ENCODE measurements at places on chromosomes 3 and 15. TPM values are rescaled to one million over a fixed set of nuclear protein-coding genes. Genes with fewer than 3 reads are reported as not detected.

C3orf85 gene
- total RNA-seq, result not detected

C3orf80 gene
- not detected for total RNA-seq

GATA2 gene
- total RNA-seq, result not detected

FRMD4B gene
- 7.7 TPM for total RNA-seq

GPR149 gene
- not detected for total RNA-seq

C3orf33 gene
- 0.60 TPM for total RNA-seq

ESYT3 gene
- 0.18 TPM for total RNA-seq

GRCh38 chr3:184448321-184449160 lies 68.7 kb downstream of the CHRD start:
- no peak for DNase-seq

DNA sequence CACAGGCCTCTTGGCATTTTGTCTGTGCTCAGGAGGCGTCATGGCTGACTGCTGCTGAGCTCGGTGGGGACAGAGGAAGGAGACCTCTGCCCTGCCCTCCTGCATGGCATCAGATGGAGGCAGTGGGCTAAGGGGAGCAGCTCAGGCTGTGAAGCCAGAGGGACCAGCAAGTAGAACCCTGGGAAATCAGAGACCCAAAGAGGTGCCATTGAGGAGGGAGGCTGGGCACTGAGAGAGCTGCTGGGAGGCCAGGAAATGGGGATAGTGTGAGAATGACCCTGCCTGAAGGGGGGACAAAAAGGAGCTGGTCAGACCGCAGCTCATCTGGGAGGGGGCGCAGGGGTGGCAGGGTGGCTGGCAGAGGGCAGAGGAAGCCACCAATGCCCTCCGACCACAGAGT lies 136.8 kb downstream of the FBLN2 start:
- DNase-seq, result no peak

DNA sequence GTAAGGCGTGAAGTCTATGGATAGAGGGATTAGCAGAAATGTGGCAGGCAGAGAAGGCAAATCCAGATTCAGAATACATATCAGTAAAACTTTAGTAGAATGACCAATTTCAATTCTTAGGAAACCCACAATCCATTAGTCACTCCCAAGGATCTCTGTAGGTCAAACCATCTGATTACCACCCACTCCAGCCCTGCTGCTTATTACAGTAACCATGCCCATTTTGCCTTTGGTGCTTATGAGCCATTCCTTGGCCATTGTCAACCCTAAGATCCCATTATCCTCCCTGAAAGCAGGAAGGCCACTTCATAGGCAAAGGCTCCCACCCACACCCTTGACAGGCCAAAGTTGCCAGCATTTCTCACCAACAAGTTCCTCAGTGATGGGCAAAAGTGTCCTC lies 5.1 kb upstream of the KLHL40 start:
- DNase-seq, result no peak

DNA sequence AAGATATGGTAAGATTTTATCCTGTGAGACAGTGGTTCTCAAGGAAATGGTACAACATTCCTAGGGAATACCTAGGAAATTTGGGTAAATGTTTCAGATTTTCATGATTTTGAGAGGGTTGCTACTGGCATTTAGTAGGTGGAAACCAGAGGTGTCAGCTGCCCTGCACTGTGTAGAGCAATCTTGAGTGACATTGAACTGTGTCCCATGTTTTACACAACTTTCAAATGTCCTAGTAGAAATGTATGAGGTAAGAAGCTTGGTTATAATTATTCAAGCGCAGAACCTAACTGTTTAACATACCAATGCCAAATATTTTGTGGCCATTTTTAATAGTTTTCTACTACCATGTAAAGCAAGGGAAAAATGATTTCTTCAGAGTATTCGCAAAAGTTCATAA lies 120.4 kb downstream of the GADL1 start:
- no peak for DNase-seq

- no peak for DNase-seq
Observed at GRCh38 chr3:70393881-70394612, 81.6 kb upstream of the MDFIC2 start.

GRCh38 chr3:167958141-167958540 lies 137.6 kb downstream of the GOLIM4 start:
- no peak for DNase-seq

- no peak for DNase-seq
Observed at GRCh38 chr3:50165910-50166538, 10.9 kb downstream of the SEMA3F start.

- no peak for DNase-seq
Observed at GRCh38 chr3:55077726-55078125, 149.9 kb upstream of the LRTM1 start.

DNA sequence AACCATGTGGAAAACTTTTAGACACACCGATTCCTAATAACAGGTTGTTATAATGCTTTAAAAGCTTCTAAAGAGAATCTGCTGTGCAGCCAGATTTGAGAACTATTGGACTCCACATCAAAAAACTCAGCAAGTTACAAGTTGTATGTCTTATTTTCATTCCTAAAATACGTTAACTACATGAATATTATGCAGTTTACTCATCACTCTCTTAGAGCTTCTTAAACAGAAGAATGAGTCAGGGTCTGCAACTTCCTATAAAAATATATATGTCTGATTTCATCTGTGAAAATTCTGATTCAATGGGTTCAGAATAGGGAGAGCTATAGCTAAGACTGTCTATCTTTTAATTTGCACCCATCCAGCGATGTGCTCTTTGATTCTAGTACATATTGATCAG lies 244.2 kb upstream of the EPHA3 start:
- DNase-seq, result no peak

DNA sequence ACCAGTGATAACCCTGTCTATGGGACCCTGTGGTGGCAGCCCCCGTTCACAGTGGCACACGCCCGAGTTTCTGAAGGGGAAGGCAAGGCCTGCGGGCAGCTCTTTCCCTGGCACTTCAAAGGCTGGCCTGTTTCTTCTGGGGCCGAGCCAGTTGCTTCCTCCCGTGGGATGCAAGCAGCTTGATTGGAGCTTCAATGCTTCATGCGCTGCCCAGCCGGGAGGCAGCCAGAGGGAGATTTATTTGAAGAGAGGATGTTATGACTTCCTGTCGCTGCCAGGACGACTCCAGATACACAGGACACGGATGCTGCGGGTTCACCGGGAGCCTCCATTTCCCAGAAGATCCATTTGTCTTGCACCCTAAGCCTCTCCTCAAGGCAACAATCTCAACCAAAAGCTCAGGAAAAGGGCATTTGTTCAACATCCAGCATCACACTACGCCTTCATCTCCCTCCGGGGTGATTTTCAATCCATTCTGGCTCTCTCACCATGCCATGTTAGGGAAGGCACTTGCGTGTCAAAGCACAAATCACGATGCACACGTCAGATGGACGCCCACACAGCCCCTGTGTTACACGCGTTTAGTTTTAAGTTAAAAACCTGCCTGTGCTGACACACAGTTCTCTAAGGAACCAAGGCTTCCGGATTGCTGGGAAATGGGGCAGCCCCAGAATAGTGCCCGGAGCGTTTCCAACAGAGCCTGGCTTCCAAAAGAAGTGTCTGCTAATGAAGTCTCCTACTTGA lies 330.2 kb downstream of the OCA2 start:
- DNase-seq, result no peak

DNA sequence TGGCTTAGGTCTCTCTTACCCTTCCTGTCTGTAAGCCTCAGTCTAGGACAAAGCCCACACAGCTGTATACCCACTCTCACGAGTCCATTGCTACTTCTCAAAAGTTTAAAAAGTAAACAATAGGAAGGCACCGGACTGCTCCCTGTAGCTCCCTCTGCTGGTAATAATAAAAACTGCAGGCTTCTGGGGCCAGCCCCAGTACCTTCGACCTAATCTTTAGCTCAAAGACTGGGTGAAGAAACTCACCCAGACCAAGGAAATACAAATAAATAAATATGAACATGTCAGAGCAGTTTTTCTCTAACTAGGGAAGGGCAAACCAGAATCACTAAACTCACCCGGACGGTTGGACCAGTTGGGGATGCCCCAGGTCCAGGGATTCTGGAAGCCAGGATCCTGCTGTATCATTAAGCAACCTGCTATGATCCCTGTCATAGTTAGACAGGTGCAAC lies 5.0 kb downstream of the FAM219B start:
- DNase-seq, result peak; percentile 76

GRCh38 chr3:51698209-51698608 lies 8.7 kb upstream of the GRM2 start:
- DNase-seq, result no peak

DNA sequence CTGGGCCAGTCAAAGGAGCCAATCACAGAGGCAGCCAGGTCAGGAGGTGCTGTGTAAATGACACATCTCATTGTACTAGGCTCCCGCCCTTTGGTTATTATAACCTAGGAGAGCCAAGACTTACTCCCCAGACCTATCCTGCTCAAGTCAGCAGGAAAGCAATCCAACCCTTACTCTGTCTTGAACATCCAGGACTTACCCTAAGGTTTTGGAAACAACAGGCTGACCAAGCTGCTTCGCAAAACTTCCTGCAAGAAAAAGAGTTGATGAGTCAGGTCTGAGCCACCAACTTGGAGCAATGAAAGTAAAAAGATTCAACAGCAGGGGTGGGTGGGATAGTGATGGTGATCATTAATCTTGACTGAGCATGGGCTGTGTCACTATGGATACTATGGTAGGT lies 144.4 kb downstream of the MYLK start:
- DNase-seq, result no peak

GRCh38 chr15:81387621-81388435 lies 13.8 kb upstream of the TMC3 start:
- DNase-seq, result no peak

GRCh38 chr15:100919481-100920405 lies 586 bp downstream of the LRRK1 start:
- DNase-seq, result peak; percentile 28

DNA sequence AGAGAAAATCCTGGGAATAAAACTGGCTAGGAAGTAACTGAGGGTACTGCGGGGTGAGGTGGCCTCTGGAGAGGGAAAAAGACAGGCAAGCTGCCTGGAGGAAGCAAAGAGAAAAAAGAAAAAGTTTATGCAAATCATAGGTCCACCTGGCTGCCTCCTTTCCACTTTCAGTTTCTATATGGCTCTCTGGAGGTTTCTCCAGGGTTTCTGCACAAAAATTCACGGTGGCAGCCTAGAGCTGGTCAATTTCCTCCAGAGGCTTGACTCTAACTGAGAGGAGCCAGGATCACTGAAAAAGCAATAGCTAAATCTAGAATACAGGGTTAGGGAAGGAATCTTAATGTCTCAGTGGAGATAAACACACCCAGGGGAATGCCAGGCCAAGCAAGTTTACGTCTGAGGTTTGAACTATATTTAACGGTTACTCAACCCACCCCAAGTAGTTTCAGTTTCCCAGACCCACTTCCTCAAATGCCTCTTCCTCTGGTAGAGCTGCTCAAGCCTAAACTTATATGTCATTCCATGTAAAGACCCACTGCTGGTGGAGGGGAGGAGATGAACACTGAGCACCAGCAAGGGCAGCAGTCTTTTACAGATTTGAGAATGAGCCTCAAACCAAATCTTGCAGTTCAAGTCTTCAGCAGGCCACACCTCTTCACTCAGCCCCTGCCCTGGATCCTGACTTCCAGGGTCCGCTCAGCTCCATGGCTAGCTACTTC lies 5.7 kb downstream of the LYSMD2 start:
- DNase-seq, result peak; percentile 57

DNA sequence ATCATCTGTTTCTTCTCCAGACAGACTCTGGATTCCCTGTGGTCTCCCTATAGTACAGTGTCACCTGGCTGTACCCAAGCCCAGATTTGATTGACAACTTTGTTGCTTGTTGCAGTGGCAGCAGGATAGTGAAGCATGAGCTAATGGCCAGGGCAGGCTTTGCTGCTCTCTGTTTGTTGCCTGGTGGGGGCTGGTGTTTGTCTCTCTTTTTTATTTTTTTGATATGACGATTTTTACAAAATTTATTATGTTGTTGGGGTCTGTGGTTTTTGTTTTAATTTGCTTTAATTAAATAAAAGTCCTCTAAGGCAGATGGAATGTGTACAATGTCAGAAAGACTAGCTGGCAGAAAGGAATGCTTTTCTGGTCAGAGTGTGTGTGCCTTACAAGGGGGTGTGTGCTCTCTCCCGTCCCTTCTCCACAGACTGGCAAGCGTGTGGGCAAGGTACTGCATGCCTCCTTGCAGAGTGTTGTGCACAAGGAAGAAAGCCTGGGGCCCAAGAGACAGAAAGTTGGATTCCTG lies 15.2 kb upstream of the CLEC3B start:
- no peak for DNase-seq

DNA sequence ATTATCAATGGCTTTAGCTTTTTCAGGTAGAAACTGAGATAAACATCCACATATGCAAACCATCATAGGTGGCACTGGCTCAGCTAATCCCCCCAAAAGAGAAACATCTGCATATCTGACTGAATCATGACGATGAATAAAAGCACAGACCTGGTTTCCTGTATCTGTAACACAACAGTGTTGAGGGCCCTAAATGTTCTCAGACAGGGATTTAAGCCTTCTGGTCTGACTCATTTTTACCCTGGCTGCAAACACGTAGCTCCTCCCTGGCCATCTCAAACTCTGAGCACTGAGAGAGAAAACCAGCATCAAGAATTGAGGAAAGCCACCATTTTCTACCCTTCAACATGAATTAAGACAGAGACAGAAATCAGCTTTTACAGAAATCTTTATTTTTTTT lies 35.2 kb downstream of the GLB1 start:
- peak; percentile 58 for DNase-seq

DNA sequence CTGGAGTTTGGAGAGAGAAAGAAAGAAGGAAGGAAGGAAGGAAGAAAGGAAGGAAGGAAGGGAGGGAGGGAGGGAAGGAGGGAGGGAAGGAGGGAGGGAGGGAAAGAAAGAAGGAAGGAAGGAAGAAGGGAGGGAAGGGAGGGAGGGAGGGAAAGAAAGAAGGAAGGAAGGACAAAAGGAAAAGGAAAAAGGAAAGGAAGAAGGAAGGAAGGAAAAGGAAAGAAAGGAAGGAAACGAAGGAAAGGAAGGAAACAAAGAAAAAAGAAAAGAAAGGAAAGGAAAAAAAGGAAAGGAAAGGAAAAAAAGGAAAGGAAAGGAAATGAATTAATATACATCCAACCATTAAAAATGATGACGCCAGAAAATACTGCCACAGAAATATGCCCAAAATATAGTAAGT lies 18.7 kb upstream of the OR4F6 start:
- DNase-seq, result no peak

- DNase-seq, result no peak
Observed at GRCh38 chr15:64947211-64947610, 35.5 kb downstream of the ANKDD1A start.
